ENCODE measurements at places on chromosomes 13 and 19. TPM values are rescaled to one million over a fixed set of nuclear protein-coding genes. Genes with fewer than 3 reads are reported as not detected.

Gene FGF21
- not detected for total RNA-seq

Gene UHRF1
- 1.5 TPM for total RNA-seq

DNA sequence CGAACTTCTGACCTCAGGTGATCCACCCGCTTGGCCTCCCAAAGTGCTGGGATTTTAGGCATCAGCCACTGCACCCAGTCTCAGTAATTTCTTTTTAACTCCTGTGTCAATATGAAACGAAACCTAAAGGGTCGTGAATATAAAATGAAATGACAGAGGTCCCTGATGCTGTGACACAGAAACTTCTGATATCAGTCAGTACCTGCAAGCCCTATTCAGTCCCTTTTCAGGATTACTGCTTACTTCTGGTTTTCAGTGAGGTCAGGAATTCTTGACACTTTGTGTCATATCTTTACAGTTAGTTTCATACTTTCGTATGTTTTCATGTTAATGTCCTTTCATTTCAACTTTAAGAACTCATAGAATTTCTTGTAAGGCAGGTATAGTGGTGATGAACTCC is 58.7 kb downstream of the RNF17 start:
- DNase-seq, result no peak

DNA sequence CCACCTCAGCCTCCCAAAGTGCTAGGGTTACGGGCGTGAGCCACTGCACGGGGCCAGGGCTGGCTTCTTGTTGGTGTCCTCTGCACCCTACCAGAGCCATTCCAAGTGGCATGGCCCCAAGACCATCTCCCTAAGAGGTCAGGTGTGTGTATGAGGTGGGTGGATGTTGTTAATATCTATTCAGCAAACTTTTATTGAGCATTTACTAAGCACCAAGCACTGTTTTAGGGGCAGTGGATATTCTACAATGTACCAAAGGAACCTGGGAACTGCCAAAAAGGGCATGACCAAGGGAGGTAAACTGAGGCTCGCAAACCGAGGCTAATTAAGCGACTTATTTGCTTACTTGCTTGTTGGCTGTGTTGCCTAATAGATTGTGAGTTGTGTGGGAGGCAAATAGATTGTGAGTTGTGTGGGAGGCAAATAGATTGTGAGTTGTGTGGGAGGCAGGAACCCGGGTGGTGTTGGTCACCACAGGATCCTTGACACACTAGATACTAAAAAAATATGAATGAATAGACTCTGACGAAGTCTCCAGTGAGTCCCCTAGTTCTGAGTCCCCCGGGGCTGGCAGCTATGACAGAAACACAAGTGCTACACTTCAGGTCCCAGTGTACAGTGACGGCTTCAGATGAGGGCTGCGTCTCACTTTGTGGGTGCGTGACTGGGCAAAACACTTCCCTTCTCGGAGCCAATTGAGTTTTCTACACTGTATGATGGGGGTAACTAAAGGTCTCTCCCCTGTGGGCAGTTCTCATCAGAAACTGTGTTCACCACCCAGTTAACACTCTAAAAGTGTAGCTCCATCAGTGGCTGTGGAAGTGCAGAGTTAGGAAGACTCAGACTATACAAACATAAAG is 5.0 kb upstream of the BICRA start:
- DNase-seq, result no peak

- no peak for DNase-seq
These were observed 131.3 kb downstream of the SUCLA2 start for GRCh38 chr13:47869776-47870175.

DNA sequence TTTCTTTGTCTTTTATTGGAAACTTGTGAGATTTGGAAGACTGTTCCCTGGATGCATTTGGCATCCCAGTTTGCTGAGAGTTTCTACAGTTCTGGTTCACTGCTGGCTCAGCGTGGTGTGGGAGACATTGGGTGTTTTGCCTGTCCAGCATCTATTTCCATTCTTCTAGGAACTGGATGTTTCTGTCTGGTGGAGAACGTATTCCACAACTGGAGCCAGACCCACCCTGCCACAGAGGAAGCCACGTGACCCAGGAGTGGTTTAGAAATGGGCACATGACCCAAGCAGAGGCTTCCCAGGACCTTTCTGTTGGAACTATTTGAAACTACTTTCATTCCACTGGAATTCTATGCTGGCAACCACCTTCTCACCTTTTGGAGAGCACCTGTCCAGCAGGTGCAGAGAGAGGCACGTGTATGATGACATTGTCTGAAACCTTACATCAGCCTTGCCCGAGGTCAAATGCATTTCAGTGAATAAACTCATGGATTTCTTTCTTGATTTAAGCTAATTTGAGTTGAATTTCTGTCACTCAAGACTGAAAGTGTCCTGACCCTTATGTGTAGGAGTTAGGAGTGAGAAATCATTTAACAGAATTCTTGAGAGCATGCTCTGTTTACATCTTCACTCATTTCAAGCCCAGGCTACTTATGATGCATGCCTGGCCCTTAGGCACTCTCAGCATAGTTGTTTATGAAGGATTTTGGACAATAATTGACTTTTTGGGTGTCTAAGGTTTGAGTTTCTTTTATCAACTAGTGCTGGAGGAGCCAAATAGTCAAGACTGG is 121.8 kb downstream of the AKAP11 start:
- DNase-seq, result no peak

DNA sequence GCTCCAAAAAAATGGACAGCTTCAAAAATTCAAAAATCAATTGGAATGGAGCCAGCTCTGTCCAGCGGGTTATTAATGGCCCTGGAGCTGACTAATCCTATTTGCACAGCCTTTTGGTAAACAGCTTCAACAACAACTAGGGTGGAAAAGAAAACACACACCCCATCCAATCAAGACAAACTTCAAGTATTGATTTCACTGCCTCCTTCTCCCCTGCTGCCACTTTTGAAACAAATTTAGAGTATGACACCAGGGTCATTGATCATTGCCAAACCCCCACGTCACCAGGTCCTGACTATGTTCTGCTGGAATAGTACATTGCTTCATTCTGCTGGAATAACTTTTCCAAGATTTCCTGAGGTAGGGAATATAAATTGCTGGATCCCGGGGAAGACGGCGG is 56.8 kb upstream of the GTF3A start:
- DNase-seq, result no peak

GRCh38 chr19:33343859-33344572 is 29.5 kb upstream of the CEBPG start:
- peak; percentile 32 for DNase-seq

GRCh38 chr19:6587998-6588507 is 2.9 kb downstream of the CD70 start:
- DNase-seq, result no peak

Gene SIGLEC8
- total RNA-seq, result 0.14 TPM

- no peak for DNase-seq
These were observed 39.4 kb downstream of the VAV1 start for GRCh38 chr19:6811906-6812305.

DNA sequence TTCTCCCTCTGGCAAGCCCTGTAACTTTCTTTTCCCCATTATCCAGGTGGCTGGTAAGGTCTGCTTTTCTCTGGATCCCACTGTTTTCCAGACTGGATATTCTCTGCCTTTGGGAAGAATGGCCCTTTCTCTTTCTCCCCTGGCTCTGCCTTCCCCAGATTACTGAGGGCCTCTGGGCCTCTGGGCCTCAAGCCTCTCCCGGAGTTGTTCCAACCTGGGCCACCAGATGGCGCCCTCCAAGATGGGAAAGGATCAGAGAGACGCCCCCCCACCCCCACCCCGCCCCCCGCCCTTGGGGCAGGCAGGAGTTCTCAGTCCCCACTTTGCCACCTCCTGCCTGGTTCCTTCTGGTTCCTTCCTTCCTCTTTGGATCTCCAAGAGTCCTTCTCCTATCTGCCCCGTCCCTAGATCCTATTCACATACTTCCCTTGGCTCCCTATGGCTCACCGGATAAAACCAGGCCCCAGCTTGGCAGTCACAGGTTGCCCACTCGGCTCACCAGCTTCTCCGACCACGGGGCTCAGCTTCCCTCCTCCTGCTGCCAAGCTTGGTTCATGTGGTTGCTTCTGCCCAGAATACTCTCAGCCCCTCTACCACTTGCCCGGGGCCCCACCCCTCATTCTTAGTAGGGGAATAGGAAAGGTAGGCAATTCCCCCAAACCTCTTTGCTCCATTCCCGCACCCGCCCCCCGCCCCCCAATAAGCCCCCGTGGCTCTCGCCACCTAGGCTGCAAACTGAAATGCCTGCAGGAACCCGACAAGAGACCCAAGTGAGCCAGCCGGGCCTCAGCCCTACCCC is 13.1 kb downstream of the EPS8L1 start:
- peak; percentile 77 for DNase-seq

Gene RFPL4AL1
- not detected for total RNA-seq

DNA sequence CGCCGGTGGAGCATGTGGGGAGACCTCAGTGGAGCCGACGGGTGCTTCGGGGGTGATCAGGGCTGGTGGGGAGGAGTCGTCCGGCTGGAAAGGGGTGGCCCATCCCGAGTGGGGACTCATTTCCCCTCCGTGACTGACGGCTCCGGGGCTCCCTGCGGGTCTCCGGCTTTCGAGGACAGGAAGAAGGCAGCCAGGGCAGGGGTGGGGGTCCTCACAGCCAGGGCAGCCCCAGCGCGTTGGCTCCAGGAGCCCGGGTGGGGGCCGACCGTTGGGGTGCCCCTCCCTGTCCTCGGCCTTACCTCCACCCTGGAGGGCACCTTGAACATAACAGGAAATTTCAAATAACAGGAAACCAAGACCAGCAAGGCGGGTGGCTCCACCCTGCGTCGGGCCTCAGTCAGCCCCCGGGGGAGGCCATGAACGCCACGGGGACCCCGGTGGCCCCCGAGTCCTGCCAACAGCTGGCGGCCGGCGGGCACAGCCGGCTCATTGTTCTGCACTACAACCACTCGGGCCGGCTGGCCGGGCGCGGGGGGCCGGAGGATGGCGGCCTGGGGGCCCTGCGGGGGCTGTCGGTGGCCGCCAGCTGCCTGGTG is at the start of gene S1PR4:
Gene S1PR4 (plus strand): TSS at position 393 of the 596 bp plus-strand sequence. CDS start 24 bp downstream, at position 417.
- no peak for DNase-seq

Gene LILRA2
- 0.57 TPM for total RNA-seq

DNA sequence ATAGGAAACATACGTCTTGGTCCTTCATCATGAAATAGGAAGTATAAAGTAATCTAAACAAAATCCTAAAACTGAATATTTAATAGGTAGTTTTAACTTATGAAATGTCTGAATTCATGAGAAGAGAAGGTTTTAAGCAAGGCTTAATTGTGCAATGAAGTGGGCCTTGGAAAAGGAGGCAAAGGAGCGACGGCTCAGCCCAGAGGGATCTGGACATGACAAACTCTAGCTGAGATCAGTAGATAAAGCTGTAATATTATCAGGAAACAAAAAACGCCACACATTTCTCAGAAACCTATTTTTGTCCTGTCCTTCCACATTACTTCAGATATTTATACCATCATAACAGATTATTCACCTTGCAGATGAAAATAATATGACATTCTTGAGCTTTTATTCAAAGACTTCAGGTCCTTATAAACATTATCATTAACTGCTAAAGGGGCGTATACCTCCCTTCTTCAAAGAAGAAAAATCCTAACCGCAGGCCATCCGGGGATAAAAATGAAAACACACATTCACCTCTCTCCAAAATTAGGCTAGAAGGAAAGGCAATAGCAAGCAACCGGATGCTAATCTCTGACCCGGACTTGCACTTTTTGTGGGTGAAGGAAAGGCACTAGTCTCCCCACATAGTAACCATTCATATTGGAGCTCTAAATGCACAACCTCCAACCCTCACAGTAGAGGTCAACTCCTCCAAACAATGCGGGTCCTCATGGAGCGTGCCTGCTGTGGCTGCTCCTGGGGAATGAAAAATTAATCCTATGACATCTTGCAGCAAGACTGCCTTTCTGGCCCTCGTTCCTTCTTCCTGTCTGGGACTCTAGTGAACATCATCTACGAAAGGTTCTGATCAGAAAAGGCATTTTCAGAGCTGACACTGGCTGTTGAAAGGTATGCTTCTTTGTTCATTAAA is 108.8 kb downstream of the TBC1D4 start:
- DNase-seq, result no peak

DNA sequence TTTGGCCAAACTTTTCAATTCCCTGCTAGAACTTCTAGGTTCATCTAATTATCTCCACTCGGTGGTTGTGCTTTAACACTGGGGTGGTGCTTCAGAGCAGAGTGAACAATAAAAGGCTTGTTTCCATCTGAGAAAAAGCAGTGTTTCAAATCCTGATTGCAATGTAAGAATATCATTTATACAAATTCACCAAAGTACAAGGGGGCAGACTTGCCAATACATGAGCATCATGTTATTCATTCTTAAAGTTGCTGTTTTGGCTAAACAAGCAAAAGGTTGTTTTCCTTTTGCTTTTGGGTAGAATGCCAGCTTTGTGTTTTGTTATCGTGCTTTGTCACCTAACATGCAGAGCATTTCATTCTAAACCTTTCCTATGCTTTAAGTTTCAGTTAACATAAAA is 78.5 kb upstream of the UBAC2 start:
- DNase-seq, result no peak

Gene PPM1N
- total RNA-seq, result 0.51 TPM

DNA sequence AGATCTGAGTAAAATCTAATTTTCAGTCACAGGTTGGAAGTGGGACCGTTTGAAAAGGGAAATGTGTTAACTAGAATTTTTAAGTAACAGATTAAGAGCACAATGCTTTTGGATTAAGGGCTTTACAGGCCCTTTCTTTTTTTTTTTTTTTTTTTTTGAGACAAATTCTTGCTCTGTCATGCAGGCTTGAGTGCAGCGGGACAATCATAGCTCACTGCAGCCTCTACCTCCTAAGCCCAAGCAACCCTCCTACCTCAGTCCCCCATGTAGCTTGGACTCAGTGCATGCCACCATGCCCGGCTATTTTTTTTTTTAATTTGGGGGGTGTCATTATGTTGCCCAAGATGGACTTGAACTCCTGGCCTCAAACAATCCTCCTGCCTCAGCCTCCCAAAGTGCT is 363.7 kb downstream of the LIG4 start:
- no peak for DNase-seq

Gene LMTK3
- 1.3 TPM for total RNA-seq

DNA sequence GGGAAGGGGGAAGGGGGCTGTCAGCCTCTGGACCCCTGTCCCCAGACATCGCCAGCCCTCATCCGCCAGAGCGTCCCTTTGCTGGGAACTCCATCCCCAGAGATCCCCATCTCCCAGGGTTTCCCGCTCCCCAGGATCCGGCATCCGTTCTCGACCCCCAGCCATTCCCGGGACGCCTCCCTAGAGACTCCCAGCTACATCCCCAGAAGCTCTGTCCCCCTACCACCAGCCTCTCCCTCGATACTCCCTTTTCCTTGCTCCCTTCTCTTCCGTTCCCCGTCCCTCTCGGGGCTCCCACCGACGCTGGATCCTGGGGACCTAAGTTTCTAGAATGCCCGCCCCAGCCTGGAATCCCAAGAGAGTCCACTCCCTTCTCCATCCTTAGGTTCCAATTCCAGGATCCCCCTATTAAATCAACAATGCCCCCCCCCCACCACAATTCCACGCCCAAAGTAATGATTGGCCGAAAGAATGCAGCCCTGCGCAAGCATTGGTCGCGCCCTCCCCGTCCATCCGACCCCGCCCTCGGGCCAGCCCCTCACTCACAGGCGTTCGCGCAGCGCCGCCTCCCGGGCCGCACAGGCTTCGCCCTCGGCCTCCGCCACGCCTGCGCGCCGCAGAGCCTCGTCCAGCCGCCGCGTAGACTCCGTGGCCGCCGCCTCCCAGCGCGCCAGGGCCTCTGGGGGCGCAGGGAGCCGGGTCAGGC is 3.2 kb downstream of the CCDC194 start:
- DNase-seq, result peak; percentile 93

All from heart right ventricle (tissue), 16 donors.